Fibroblast of skin of right quadriceps (primary cell): ENCODE measurements at places on chromosomes 4 and X.

DNA sequence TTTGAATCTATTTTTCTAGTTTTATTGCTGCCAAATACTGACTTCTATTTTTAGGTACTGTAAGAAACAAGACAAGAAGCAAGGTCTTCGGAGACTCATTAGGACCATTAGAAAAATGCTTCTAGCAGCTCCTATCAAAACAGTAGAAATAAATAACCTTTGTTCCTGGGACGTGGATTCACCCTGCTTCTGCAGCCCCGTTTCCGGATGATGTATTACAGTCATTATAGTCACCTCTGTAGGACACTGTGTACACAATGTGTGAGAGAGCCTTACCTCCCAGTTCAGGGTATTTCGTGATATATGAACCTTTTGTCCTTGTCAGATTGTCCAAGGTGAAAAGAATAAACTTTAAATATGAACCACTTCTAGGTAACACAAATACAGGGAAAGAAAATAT, 484.0 kb upstream of the TECRL start:
- no peak for DNase-seq

GRCh38 chr4:1207603-1208265, 35.4 kb upstream of the SPON2 start:
- no peak for DNase-seq

GRCh38 chr4:101328063-101328602, 19.2 kb downstream of the PPP3CA start:
- DNase-seq, result no peak

DNA sequence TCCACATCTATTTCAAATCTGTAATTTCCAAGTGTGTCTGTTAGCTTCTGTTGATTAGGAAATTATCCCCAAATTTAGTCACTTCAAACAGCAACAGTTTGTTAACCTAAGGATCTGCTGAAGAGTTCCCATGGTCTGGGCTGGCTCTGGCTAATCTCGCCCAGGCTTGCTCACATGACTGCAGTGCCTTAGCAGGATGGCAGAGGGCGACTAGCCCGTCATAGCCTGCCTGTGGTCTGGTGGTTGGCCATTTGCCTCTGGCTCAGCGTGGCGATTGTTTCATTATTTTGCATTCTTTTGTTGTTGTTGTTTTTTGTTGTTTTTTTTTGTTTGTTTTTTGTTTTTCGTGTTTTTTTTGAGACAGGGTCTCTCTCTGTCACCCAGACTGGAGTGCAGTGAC, 264.0 kb downstream of the TRIML1 start:
- no peak for DNase-seq

- no peak for DNase-seq
Measured at GRCh38 chrX:134760650-134761049, 102.4 kb upstream of the PLAC1 start.

DNA sequence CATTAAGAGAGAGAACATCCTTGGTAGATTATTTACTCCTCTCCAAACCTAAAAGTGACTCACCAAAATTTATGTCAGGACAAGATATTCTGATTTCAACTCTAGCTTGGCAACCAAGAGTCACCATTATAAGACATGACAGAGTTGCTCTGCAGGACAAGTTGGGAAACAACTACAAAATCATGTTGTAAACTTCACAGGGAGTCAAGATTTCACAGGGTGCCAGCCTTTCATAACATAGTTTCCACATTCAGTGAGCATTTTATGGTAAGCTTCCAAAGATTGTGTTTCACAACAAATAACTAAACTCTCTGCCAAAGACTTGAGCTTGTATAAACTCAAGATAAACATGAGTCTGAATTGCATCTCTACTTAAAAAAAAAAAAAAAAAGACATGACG, 121.0 kb upstream of the DIAPH2 start:
- peak; percentile 2 for DNase-seq

GRCh38 chr4:55762819-55763218, 56.8 kb upstream of the EXOC1L start:
- DNase-seq, result peak; percentile 38

- no peak for DNase-seq
Measured at GRCh38 chr4:123892368-123892976, 495.9 kb downstream of the SPRY1 start.

- DNase-seq, result no peak
Measured at GRCh38 chrX:4805502-4805901, 1092.1 kb upstream of the PRKX start.

- peak; percentile 47 for DNase-seq
Measured at GRCh38 chr4:4714331-4714730, 145.1 kb upstream of the MSX1 start.

- DNase-seq, result peak; percentile 39
Measured at GRCh38 chrX:70172221-70172620, 5.1 kb upstream of the DGAT2L6 start.

DNA sequence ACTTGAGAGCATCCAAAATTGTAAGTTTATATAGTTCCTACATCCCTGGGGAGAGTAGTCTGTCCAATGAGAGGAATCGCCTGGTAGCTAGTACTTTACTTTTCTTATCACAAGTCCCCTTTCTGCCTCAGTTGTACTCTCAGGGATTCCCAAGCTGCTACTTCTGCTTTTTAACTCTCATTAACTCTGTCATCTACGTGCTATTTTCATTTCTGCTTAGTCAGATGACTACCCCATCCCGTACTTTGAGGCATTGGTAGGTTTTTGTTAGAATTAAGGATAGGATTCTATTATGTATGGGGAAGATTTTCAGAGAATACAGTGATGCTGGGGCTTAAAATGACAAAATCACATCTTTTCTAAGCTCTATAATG, 24.7 kb downstream of the RBPJ start:
- no peak for DNase-seq

GRCh38 chr4:98522636-98523395, 135.6 kb downstream of the TSPAN5 start:
- DNase-seq, result peak; percentile 94

DNA sequence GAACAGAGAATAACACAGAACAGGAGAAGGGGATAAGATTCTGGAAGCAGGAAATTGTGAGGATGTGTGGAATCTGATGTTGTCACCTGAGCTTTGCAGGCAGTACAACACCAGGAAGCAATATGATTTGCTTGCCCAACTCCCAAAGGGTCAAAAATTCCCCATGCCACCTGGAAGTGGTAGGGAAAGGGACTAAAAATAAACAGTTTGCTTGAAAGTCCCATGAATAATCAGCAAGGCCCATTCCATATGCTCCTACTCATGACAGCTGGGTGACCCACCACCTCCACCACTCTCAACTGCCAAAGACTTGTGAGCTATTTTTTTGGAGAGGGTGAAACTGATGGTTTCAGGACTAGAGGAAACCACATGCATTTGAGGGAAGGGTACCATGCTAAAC, 168.4 kb downstream of the KCNIP4 start:
- DNase-seq, result peak; percentile 22

GRCh38 chr4:87188048-87188447, 32.4 kb downstream of the KLHL8 start:
- peak; percentile 82 for DNase-seq

GRCh38 chrX:68748030-68748429, 80.8 kb upstream of the EFNB1 start:
- DNase-seq, result no peak

- DNase-seq, result peak; percentile 76
Measured at GRCh38 chr4:158814636-158815330, 46.0 kb downstream of the FNIP2 start.

DNA sequence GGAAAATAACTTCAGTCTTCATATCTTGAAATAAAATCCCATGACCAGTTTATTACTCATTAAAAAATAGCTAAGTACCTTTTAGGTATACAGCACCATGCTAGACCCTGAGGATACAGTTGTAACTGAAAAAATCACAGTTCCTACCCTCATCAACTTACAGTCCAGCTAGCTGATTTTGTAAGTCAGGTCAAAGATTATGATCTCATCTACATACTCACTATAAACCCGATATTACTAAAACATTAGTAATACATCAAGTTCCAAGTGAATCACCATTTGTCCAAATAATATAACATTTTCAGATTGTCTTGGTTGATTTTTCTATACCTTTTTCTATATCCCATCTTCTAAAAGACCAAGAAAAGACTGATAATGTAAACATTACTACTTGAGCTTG, 333.9 kb downstream of the INPP4B start:
- DNase-seq, result no peak

DNA sequence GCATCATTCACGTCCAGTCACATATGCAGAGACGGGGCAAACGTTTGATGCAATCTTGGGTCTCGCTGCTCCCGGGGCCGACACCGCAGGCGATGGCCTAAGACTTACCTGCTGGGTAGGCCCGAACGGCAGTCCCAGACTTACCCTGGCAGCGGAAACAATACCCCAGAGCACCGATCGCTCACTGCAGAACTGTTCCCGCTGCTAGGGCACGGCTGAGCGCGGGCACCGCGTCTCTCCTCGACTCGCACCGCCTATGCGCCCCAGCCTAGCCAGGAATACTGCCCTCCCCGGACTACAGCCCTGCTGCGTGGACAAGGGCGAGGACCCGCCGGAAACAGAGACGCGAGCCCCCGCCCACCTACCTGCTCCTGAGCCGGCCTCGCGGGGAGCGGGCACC, 86.2 kb downstream of the HPRT1 start:
- no peak for DNase-seq

DNA sequence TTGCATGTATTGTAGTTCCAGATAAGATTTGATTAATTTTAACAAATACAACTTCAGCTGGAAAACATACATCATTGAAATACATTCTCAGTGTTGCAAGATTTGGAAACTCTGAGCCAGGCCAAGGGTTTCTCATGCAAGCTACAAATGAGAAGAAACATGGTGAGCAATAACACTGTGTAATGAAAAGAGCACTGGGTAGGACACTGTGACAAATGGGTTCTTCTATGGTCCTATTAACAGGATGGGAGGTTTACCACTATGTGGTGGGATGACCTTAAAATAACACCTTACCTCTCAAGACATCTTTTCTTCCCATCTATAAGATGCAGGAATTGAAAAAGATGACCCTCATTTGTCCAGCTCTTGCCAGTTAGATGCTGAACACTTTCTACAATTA, 19.6 kb upstream of the NDNF start:
- DNase-seq, result no peak

GRCh38 chr4:47752214-47752613, 85.7 kb downstream of the CORIN start:
- DNase-seq, result no peak
